ENCODE measurements at places on chromosomes 6 and 20.

GRCh38 chr20:46190478-46191167 lies 72.5 kb downstream of the CD40 start:
- DNase-seq, result no peak

DNA sequence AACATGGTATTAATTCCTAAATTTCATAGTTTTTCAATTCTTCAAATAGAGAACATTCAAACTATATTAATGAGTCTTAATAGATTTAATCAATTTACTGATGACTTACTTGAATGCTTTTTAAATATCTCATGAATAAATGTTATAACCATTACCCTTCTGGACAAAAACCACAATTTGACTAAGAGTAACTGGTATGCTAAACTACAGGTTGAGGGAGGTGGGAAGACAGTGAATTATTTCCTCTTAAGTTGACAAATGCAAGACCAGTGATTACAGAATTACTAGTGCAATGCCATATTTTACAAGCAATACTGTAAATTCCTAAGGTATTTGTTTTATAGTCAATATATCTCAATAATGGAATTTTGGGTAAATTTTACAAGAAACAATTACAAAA lies 65.1 kb downstream of the REV3L start:
- no peak for DNase-seq

DNA sequence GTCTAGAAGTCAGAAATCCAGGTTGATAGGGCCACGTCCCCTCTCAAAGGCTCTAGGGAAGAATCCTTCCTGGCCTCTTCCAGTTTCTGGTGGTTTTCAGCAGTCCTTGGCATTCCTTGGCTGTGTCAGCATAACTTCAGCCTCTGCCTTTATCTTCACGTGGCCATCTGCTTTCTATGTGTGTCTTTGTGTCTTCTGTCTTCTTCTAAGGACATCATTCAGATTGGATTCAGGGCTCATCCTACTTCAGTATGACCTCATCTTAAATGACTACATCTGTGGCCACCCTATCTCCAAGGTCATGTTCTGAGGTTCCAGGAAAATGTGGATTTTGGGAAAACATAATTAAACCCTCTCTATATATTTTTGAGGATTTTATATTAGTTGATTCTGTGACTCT lies 23.0 kb downstream of the C6orf89 start:
- DNase-seq, result no peak

DNA sequence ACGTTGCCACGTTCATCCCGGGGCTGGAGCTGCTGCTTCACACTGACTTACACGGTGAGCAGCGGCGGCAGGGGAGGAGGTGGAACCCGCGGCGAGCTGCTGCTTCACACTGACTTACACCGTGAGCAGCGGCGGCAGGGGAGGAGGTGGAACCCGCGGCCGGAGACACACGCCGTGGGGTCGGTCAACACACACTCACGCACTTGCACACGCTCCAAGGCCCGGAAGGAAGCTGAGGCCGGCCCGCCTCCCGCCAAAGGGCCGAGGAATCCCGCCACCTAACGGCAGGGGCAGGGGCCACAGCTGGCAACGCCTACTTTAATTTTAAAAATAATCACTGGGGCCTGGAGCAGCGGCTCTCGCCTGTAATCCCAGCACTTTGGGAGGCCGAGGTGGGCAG lies 94.4 kb upstream of the FOXC1 start:
- no peak for DNase-seq

DNA sequence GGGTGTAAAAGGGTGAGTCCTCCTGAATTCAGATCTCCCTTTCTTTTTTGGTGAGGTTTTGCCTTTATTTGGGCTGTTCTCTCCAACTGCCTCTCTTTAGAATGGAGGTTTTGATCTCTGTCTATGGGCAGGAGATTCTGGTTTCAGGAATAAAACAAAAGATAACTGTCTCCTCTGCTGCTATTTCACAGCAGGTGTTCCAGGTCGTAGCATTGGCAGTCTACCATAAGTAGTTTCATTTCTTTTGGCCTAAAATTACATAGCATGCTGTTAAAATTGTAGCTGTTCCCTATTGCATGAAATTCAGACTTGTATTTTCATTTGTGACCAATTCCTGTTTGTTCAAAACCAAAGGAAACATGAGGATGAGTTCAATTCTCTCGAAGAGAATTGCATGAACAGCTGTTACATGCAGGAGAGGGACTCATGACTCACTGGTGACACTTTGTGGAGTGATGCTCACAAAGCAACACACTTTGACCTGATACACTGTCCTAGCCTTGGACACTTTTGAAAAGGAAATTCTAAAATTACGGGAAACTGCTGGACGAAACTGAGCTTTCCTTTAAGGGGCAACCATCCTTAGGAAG lies 76.8 kb upstream of the SIRPG start:
- no peak for DNase-seq

- DNase-seq, result no peak
Measured at GRCh38 chr6:117328500-117328899, 63.1 kb downstream of the VGLL2 start.

- DNase-seq, result no peak
Measured at GRCh38 chr6:39075807-39076622, 27.4 kb downstream of the GLP1R start.

DNA sequence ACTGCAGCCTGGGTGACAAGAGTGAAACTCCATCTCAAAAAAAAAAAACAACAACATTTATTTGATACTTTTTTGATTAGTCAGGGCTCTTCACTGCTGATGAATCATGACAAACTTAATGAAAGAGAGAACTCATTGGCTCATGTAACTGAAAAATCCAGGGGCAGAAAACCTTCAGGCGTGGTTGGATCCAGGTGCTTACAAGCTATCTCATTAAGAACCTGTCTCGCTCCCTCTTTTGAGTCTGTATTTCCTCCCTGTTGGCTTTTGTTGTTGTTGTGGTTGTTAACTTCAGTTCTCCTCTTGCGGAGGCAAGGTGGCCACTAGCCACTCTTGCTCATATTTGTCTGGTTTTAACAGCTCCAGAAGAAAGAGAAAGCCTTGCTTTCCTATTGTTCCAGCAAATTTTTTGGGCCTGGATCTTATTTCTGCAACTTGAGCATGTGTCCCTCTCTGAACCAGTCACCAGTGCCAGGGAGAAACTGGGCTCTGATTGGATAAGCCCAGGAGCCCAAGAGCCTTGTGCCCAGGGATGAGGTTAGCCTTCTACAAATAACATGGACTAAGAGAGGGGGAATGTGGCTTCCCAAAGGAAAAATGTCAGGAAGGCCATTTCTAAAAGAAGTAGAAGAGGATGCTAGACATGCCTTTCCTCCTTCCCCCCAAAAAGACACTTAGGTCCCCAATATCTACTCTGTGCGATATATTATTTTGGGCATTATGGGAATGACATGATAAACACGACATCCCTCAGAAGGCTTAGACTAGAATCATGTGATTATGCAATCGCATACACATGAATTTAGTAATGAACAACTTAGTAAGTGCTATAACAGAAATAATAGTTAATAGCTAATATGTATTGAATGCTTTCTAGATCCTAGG lies 64.5 kb downstream of the PHACTR2 start:
- no peak for DNase-seq

GRCh38 chr6:28996844-28997510 lies 8.1 kb downstream of the ZNF311 start:
- no peak for DNase-seq

GRCh38 chr6:105929626-105930025 lies 156.5 kb upstream of the PRDM1 start:
- DNase-seq, result no peak

DNA sequence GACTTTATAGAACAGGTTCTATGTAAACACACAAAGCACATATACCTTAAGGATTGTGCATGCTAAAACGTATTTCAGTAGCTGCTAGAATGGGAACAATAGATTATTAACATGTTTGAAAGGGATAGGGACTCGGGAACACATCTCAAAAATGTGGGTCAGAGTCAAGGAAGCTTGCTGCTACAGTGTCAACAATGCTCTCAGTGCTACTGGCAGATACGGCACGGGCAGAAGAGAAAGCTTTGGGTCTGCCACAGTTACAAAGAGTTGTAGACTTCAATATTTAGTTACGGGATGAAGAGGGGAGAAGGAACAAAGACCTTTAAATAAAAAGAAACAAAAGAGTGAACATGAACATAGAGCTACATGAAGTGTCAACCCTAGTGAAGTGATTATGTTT lies 170.5 kb downstream of the BACH2 start:
- DNase-seq, result no peak

DNA sequence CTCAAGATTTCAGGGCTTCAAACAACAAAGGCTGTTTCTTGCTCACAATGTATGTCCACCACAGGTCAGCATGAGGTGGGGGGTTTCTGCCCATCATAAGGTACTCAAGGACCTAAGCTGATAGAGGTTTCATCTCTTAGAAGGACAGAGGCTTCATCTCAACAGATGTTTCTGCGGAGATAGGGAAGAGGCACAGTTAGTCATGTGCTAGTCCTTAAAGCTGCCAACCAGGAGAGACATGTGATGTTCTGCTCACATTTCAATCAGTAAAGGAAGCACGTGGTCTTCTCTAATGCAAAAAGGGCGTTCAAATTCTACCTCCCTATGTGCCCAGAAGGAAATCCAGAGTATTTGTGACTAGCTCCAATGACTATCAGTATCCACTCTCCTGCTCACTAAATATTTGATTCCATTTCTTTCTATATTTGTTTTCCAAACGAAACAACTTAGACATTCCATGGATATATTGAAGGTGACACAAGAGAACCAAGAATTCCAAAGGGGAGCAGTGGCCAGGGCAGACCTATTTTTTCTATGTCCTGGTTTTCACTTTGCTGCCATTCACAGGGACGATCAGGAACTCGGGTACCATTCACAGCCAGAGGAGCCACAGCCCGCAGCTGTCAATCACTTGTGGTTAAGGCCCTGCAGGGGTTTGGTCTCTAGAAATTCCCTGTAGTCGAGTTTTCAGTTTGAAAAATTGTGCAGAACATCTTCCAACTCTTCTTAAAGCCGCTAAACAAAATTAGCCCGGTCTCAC lies 173.2 kb upstream of the FOXA2 start:
- DNase-seq, result no peak

DNA sequence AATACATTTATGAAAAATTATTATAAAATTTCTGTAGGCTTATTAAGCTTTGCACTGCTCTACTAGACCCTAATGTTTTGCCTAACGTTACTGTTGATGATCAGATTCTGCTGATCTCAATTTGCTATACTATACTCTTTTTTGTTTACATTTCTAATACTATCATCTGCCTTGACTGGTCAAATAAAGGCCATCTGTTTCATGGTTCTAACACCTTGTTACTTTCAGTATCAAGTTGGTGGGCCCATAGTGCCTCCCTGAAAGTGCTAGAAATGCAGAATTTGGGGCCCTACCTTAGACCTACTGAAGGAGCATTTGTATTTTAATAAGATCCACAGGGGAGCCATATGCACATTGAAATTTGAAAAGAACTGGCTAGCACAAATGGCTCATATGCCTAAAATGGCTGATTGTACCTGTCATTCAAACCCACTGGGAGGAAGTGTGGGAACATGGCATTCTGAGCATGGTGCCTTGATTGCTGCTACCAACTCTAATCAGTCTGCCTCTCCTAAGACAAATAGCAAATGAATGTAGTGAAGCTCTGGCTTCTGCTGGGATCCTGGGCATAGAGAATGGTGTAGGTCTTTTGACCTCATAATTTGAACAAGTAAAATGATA lies 199.1 kb upstream of the BTBD3 start:
- DNase-seq, result no peak

GRCh38 chr6:44304282-44305199 lies 8.6 kb downstream of the AARS2 start:
- no peak for DNase-seq

DNA sequence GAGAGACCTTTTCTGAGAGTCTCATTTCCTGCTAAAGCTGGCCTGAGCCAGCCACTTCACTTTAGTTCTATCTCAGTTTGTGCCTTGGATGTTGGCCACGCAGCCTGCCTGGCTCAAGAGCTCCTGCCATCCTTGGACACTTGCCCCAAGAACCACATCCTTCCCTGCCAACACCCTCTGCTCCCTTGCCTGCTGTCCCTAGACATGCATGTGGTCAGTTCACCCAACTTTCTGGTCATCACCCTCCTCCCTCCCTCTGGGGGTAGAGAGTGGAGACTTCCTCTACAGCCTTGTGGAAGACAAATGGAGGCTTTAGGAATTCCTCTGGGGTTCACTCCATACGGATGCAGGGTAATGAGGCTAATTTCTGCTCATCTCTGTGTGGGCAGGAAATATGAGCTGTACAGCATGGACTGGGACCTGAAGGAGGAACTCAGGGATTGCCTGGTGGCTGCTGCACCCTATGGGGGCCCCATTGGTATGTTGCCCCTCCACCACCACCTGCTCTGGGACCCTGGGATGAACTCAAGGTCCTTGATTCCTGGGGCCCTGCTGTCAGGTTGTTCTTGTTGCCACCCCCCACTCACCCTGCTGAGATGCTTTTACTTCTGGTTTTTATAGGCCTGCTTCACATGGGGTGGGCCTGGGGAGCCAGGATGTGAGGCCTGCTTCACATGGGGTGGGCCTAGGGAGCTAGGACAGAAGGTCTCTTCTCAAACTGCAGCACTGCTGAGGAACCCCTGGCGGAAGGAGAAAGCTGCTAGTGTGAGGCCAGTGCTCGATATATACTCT lies 13.8 kb upstream of the PTPRA start:
- DNase-seq, result no peak

Measured in activated CD8-positive, alpha-beta memory T cell treated with anti-CD3 and anti-CD28 coated beads for 4 hours (primary cell).